Left kidney (tissue), 8 donors: ENCODE measurements at places on chromosomes 4 and X. TPM values are rescaled to one million over a fixed set of nuclear protein-coding genes. Genes with fewer than 3 reads are reported as not detected.

GRCh38 chrX:137032841-137033773 lies 688 bp downstream of the GPR101 start:
- no peak for DNase-seq

GRCh38 chrX:76915836-76916235 lies 488.3 kb downstream of the MAGEE1 start:
- no peak for DNase-seq

DNA sequence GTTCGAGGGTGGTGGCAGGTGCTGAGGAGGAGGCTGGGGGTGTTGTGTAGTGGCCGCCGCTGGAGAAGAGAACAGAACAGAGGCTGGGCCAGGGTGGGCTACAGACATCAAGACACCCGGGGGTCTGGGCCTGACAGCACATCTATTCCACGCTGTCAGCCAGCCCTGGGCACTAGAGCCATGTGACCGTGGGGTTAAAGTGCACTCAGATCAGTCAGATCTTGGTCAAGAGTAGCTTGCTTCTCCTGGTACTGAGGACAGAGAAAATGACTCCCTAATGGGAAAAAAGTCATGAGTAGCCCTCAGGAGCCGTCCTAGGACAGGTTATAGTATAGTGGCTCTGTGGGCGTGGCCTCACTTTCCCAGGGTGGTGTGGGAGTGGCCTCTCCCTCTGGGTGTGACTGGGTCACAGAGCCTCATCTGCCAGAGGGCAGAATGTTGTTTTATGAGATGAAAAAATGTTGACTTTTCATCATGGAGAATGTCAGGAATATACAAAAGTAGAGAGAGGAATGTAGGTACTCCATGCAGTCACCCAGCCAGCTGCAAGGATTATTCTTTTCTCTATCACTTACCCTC lies 19.4 kb downstream of the TRMT44 start:
- DNase-seq: no peak

Gene SHOX
- polyA plus RNA-seq: 0.12 TPM
